NCI-H1417 treated with DMSO at 0.1 percent for 48 hours (cell line): ENCODE measurements at places on chromosomes 11 and 22.

- no peak for DNase-seq
These were observed 125.7 kb downstream of the DYNC2H1 start for GRCh38 chr11:103234974-103235373.

DNA sequence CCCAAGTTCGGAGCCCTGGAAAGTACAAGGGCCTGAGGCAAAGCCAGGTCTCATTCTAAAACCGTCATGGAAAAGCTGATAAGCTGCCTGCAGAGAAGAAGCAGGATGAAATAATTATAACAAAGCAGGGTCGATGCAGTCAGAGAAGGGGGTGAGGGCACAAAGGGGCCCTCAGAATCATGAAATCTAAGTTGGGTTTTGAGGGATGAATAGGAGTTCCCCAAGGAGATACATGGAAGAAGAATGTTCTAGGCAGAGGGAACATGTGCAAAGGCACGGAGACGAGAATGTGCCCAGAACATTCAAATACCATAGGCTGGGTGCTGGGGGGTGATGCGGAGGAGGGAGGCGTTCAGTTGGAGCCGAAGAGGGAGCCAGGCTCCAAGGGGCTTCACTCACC is 25.0 kb downstream of the IGLL1 start:
- DNase-seq = no peak

- no peak for DNase-seq
These were observed 400.7 kb downstream of the TMEM135 start for GRCh38 chr11:87438416-87438815.

DNA sequence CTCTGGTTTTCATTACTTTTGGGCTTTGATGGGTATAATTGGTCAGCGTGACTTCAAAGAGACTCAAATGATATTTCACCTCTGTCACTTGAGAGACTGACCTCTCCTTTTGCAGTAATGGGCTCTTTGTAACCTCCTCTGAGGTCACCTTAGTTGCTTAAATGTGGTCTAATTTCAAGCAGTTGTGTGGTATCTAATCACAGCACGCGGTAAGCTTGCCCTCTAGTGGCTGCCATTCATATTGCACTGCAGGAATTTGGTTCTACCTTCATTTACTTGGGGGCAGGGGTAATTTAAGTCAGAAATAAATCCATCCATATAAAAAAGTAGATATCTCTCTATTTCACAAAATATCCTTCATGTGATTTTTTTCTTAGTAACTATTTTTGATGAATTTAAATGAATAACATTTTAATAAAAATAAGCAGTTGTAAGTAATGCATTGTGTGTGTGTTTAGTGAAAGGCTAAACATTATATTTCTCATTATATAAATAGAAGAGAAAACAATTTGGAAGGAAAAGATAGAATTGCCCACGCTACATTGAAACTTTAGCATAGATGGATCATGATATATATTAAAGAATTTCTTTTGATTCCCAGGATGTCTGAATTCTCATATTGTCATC is 55.0 kb upstream of the ANO3 start:
- no peak for DNase-seq

DNA sequence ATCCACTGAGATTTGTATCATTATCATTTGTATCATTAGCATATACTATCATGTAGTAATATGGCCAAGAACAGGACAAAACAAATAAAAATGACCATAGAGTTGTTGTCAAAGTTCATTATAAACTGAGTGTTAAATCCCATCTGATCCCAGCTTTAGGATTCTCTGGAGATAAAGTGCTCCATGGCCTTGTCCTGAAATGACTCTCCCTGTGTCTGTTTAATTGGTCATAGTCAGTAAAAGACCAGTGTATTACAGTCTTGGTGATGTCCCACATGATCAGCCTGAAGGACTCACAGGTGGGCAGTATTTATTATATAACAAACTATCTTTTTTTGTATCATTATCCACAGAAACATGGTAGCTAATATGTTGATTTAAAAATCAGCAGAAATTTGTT is 361.6 kb downstream of the TMEM135 start:
- no peak for DNase-seq

GRCh38 chr11:33135216-33135615 is 26.1 kb downstream of the CSTF3 start:
- DNase-seq = no peak

GRCh38 chr11:26150031-26150430 is 181.9 kb upstream of the ANO3 start:
- DNase-seq = no peak

DNA sequence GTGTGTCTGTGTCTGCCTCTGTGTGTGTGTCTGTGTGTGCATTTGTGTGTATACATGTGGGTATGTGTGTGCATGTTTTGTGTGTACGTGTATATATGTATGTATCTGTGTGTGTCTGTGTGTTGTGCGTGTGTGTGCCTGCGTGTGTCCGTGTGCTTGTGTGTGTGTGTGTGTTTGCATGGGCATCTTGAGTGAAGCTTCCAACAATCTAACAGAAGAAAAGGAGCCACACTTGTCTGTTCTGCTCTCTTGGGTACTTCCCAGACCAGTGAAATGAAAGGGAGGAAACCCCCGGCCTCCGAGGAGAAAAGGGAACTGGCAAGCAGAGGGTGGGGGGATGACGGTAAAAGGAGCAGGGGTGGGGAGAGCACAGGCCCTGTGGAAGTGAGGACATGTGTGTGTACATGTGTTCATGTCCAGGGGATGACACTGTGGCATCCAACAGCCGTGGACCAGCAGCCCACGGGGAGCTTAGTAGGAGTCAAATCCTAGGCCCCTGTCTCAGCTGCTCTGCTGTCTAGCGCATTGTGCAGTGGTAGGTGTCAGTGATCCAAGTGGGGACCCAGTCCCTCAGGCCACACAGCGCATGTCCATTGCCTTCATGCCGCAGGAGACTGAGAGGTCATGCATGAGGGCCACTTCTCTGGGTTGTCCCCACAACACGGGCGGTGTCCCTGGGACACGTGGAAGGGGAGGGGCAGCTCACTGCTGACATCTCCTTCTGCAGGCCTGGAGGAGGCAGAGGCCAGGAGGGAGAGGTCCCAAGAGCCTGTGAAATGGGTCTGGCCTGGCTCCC is 8.1 kb downstream of the CSF2RB start:
- no peak for DNase-seq

- DNase-seq = no peak
These were observed 17.5 kb upstream of the TMPRSS4 start for GRCh38 chr11:118059246-118059940.

GRCh38 chr22:28103596-28103995 is 184.5 kb upstream of the PITPNB start:
- DNase-seq = no peak

DNA sequence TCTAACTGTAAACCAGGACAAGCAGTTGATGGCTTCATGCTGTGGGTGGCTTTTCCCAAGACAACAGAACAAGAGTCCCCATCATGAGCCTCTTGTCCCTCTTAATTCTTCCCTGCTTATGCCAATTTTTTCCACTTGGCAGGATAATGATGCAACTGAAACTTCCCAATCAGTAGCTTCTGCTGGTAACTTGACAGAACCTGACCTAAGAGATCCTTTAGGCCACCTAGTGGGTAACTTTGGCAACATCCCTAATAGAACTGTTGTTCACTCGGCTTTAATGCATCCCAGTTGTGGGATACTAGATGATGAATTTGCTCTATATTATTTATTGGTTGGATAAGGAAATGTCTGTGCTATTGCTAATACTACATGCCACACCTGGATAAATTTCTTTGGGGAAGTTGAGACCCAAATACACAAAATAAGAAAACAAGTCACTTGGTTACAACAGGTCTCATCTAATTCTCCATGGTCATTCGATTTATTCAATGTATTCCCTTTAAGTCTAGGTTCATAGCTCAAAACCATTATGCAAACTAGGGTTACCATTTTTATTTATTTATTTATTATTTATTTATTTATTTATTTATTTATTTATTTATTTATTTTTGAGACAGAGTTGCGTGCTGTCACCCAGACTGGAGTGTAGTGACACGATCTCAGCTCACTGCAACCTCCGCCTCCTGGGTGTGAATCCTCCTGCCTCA is 41.4 kb upstream of the NFAM1 start:
- DNase-seq = no peak

DNA sequence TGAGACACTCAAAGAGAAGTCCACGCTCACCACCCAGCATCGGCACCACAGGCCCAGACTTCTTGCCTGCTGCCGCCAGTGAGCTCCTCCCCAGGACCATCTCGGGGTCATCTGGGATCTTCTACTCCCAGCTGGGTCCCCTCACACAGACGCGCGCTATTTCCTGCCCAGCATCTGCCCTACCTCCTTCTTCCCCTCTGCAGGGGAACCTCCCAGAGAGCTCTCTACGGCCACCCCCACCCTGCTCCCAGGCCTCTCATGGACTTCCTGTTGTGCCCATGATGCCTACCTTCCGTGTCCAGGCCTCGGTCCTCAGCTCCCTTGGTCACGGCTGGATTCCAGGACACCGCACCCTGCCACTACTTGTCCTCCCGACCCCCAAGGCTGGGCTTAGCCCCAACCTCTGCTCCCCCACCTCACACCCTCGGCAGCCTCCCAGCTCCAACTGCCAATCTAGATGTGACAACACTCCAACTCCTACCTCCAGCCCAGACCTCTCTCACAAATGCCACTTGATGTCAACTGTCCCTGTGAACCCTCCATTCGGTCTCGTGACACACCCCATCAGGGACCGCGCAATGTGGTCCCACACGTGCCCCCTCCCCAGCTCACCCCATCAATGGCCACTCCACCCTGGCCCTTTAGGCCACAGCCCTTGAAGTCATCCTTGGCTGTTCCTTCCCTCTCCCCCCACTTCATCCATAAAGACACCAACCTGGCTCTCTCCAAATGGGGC is 45.3 kb downstream of the SGSM3 start:
- DNase-seq = no peak

- no peak for DNase-seq
These were observed at the start of gene SUN2 for GRCh38 chr22:38755911-38756532. TSS of gene SUN2 (minus strand) at chr22:38755998. CDS start at chr22:38752628, 3,370 bp downstream.

DNA sequence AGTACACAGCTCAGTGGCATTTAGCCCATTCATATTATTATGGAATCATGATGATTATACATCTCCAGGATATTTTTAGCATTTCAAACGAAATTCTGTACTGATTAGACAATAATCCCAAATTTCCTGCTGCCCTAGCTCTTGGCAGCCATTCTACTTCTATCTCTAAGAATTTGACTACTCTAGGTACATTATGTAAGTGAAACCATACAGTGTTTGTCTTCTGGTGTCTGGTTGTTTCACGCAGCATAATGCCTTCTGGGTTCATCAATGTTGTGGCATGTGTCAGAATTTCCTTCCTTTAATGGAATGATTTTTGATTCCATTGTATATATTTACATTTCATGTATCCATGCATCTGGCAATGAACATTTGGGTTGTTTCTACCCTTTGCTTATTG is 517.7 kb downstream of the ETS1 start:
- DNase-seq = no peak

GRCh38 chr11:8229299-8230177 is 34.1 kb downstream of the LMO1 start:
- no peak for DNase-seq

- no peak for DNase-seq
These were observed 1251.9 kb downstream of the BRD1 start for GRCh38 chr22:48575618-48576332.

DNA sequence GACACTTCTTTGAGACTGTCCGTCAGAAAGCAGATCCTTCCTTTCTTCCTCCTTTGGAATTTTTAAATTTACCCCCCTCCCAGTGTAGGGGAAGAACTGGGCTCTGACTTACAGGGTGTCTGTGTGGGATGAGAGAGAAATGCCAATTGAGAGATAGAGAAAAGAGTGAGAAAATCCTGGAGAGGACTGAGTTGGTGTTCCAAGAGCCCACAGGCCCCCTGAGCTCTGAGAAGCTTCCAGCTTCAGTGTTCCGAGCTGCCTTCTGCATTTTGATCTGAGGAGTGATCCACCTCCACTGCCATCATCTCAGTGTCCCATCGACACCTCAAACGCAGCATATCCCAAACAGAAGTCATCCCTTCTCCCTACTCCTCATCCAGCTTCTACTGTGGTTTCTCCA is 70.7 kb upstream of the GRK3 start:
- DNase-seq = no peak

DNA sequence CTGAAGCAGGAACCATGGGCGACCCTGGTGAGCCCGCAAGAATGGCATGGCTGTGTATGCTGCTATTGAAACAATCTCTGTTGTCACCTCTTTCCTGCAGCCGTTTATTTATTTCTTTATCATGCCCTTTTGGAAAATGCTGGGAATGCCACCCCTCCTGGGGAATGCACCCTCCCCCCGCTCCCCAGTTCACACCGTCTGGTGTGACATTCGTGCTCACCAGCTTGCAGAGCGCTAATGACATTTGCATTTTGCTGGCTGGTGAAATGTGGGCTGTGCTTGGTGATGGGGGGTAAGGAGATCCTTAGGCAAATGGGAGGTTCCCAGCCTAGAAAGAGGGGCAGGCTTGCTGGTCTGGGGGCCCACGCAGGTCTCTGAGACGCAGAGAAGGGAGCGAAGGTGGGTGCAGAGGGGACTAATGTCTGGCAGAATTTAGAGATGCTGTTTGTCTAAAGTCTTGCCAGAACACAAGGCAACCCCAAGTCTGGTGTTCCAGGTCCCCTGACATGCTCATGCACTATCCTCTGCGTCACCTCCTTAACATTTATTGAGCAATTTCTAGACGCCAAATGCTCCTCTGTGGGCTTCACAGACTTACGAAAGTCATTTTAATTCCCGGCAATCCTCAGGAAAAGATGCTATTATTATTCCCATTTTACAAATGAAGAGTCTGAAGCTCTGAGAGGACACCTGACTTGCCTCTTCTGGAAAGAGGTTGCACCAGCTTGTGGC is 91.7 kb downstream of the TP53I11 start:
- no peak for DNase-seq

DNA sequence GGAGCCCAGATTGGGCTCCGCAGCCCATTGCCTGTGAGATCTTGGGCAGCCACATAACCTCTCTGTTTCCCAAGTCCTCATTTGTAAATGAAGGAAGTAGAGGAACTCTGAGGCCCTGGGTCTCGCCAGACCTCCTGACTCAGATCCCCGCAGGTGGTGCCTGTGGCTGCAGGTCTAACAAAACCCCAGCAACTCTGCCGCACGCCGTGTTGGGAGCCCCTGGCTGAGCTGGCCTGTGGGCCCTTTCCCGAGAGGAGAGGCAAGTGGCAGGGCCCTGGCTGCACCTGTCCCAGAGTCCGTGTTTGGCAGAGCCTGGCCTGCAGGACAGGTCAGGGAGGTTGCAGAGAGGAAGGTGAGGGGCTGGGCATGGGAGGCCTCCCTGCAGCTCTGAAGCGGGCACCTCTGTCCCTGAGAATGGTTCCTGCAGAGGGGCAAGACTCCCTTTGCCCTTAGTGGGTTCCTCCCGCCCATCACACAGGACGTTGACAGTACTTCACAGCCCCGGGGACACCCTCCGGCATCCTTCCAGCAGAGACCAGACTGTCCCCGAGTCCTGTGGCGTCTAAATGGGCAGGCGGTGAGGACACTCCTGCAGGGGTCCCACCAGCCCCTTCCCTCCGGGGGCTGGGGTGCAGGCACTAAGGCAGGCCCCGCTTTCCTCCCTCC is 67.7 kb downstream of the ARHGAP8 start:
- no peak for DNase-seq

- DNase-seq = no peak
These were observed 233.4 kb downstream of the LRRC4C start for GRCh38 chr11:41225856-41226633.

GRCh38 chr22:17562906-17563870 is at the start of gene SLC25A18:
TSS of gene SLC25A18 (plus strand) at chr22:17563498. CDS start at chr22:17579945, 16,447 bp downstream.
- no peak for DNase-seq
